NCI-H1436 treated with DMSO at 0.1 percent for 48 hours (cell line): ENCODE measurements at places on chromosomes 5 and 9.

DNA sequence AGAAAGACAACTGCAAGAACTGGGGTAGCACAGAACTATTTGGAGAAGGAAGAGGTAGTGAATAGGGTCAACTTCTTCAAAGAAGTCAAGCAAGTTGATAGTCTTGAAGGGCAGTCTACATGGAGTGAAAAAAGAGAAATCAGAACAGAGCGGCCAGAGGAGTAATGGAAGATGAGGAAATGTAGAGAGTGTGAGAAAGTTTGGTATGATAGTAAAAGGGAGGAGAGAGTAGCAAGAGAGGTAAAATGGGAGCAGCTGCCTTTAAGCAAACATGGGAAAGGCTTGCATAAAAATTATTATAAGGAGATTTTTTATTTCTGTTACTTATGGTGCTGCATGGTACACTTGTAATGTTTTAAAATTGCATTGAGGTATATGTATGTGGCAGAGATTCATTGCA is 6.8 kb downstream of the ITGA2 start:
- no peak for DNase-seq

GRCh38 chr5:137730336-137730735 is 5.6 kb downstream of the KLHL3 start:
- DNase-seq, result no peak

GRCh38 chr5:4911646-4912403 is 228.3 kb upstream of the ADAMTS16 start:
- DNase-seq, result no peak

DNA sequence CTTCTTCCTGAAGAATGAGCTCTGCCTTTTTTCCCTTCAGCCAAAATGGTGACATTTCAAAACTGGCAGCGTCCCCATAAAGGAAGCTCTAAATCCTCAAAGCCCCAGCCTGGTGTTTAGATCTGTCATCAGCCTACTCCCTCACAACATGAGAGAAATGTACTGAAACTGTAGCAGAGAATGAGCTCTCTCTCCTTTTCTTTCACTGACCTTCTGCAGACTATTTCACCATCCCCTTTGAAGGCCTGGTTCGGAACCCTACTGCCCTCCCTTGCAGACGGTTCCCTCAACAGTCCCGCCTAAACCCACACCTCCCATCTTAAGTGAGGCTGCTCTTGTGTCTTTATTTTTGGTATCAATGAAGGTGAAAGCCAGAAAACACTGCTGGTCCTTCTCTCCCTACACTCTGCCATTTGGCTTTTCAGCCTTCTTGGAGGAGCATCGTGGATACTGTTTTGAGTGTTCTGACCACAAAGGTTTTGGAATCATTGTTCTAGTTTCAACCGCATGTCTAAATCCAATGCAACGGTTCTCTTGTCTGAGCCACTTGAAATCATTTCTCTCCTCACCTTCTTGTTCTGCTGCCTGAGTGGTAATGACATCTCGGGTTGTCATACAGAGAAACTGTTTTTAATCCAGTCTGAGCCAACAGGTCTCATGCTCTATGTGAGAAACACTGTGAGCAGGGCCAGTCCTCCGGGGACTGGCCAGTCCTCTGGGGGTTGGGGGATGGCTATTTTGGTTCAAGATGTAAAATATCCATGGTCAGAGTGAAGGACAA is 39.0 kb downstream of the ITK start:
- DNase-seq, result no peak

DNA sequence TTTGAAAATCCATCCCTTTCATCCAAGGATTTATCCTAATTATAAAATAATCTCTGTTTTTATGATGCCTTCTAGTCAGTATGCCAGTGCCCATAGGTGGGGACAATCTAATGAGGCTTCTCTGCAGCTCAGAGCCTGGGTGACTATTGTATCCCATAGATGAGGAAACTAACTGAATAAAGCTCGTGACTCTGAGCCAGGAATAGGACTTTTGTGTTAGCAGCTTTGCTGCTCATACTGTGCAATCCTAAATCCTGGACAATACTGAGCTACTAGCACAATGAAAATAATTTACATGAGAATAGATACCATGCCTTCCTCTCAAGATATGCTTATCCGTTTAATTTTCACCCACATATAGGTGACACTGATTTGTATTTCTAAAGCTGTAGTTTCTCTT is 443.0 kb downstream of the PLK2 start:
- DNase-seq, result no peak

GRCh38 chr5:92653730-92654461 is 927.1 kb downstream of the NR2F1-AS1 start:
- DNase-seq, result no peak

DNA sequence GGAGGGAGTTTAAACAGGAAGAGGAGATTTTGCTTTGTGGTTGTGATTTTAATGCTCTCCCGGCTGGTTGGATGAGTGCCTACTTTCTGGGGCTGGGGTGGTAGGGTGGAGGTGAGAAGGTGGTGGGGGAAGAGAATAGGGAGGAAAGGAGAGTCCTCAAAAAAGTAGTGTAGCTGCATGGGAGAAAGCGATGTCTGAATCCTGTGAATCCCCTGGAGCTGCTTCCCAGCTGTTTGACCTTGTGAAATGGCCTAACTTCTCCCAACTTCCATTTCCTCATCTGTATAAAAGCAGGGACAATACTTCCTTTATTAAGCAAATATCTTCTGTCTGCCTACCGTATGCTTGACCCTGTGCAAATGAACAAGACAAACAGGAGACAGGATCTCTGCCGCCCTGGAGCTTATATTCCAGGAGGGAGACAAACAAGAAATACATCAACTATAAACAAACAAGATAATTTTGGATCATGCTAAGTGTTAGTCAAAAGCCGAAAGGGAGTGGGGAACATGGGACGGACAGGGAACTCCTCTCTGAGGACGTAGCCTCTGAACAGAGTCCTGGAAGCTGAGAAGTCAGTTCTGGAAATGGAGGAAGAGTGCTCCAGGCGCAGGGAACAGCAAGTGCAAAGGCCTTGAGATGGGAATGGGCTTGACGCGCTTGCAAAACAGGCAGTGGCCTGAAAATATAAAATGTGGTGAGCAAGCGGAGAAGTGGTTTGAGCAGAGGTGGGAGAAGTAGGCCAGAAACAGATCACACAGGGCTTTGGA is 103.5 kb downstream of the SPRY4 start:
- no peak for DNase-seq

DNA sequence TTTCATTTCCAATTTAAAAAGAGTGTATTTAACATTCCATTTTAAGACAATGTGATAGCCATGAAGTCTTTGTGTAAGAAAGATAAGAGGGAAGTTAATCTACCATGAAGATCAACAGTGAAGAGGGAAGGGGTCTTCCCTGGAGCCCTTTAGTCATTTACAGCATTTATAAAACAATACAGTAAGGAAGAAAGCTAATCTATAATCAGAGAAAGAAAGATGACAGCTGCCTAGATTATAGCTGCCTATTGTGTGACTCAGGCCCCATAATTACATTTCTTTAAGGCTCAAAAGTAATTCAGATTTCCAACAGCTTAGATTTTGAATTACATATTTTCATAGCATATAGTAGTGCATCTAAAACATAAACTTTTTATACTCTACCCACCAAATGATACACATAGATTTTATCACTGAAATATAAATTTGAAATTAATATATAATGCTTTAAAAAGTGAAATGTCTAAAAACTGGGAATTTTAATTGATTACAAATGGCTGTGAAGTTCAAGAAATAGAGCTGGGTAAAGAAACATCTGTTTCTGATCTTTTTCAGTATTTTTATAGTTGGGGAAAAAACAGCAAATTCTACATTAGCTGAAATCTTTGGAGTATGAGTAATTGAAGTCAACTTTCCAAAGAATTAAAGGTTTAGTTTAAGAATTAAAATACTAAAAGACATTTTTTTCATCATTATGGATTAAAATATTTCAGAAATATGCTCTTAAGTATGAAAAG is 89.6 kb downstream of the RIC1 start:
- DNase-seq, result no peak

DNA sequence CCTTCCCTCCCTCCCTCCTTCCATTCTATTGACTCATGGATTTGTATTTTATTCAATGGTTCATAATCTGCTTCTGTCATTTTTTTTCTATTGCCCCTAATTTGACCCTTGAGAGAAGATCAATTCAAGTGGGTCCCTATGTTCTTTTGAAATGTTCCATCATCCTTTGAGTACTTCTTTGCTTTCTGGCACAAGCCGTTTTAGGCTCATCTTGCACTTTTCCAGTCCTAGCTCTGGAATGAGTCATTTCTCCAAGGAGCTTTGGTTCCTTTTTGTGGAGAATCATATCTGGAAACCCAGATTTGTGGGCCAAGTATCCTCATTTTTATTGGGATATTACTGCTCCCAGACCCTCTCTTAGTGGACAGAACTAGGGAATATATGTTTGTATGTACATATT is 126.8 kb upstream of the PTPN3 start:
- DNase-seq, result no peak

GRCh38 chr5:55997742-55998351 is 3.1 kb upstream of the IL6ST start:
- no peak for DNase-seq

DNA sequence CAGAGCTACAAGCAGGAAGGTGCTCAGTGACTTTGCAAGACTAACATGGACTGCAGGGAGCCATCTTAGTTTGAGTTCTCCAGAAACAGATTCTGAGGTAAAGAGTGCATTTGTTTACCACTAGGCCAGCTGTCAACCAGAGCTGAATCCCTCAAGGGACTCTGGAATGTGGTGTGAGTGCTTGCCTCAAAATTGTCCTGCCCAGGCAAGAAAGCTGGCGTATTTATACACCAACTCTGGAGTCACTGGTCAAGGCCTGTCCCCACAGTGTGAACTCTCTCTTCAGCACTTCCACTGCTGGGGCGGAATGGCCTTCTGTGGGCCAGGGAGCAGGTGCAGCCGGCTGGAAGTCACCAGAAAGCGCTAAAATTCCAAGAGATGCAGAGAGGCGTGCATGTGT is 139.2 kb upstream of the TBCA start:
- DNase-seq, result no peak

GRCh38 chr9:136584401-136584932 is 38.6 kb upstream of the NOTCH1 start:
- DNase-seq, result no peak

DNA sequence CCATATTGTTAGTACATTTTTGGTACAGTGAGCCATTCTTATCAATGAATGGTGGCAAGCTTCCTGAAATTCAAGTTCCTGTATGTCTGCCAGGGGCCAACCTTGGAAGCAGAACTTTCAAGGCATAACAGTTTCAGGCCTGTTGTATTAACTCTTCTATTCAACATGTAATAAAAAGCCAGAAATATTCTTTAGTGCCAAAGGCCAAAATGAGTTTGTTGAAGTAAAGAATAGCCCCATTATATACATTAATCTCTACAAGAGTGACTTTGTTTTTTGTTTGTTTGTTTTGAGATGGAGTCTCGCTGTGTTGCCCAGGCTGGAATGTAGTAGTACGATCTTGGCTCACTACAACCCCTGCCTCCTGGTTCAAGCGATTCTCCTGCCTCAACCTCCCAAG is 321.3 kb downstream of the KDM4C start:
- no peak for DNase-seq

DNA sequence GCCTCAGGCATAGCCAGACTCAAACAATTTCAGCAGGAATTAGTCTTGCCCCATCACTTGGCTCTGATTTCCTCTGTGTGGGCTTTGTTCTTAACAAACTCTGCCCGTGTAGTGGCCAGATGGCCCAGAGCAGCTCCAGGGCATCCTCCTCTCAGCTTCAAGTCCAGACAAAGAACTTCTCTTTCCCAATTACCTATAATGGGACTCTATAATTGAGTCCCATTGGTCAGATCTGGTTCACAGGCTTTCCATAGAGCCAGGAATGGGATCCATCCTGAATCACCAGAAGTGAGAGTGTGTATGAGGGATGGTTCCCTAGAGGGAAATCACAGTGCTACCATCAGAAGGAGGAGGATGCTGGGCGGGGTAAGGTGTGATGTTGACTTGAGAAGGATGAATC is 515.8 kb downstream of the KIF4B start:
- no peak for DNase-seq

DNA sequence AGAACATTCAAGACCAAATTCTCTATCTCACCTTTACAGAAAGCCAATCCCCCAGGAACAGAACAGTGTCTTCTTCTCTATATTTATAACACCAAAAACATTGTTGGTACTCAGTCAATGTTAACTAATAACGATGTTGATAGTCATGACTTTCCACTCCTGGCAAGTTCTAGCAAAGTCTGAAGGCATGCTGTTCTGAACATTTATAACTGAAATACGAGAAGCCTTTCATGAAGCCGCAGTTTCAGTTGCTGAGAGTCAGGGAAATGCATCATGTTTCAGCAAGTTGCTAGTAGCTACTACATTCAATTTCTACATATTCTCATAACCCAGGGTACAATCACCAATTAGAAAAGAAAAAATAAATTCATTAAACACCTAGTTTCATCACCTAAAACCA is 301.4 kb downstream of the PDE4D start:
- no peak for DNase-seq

- DNase-seq, result no peak
Measured at GRCh38 chr9:115691693-115692092, 461.9 kb upstream of the PAPPA start.

GRCh38 chr9:69056191-69056815 is 20.8 kb downstream of the FXN start:
- no peak for DNase-seq

DNA sequence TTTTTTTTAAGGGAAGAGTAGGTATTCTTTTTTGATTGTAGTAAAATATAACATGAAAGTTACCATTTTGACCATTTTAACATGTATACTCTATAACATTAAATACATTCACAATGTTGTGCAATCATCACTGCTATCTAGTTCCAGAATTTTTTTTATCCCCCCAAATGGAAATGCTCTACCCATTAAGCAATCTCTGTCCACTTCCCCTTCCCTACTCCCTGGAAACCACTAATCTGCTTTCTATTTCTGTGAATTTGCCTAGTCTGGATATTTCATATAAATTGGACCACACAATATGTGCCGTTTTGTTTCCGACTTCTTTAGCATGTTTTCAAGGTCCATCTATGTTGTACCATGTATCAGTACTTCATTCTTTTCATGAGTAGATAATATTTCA is 429.5 kb downstream of the TLE1 start:
- no peak for DNase-seq

DNA sequence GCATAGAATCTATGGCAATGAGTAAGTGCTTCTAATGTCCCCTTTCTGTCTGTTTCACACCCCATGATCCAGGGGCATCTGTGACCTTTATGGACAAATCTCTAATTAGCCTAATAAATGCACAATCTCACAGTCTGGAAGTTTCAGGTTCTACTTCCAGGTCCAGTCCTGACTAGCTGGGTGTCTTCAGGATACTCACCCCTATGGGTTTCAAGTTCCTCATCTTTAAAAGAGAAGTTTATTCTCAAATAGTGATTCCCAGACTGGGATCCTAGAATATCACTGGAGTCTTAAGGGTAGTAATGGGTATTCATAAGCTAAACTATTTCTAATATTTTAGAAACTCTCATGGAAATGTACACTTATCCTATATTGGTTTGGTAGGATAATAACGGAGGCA is 77.2 kb upstream of the ABCA1 start:
- DNase-seq, result no peak

- DNase-seq, result no peak
Measured at GRCh38 chr9:72648324-72649126, 127.1 kb downstream of the TMC1 start.

DNA sequence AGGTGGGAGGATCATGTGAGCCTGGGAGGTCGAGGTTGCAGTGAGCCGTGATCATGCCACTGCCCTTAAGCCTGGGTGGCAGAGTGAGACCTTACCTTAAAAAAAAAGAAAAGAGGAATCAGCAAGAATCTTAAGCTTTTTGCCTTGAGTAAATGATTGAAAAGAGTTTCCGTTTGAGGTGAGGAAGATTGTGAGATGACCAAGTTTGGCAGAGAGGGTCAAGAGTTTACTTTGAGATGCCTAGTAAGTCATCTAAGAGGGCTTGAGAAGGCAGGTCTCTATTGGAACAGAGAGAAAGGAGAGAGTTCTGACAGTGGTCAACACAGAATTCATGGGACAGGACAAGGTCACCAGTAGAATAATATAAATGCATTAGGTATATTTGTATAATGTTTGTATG is 572.1 kb downstream of the TLE4 start:
- no peak for DNase-seq
